ENCODE measurements at places on chromosomes 6 and 20.

- no peak for DNase-seq
Measured at GRCh38 chr6:170378502-170378901, 71.9 kb downstream of the FAM120B start.

DNA sequence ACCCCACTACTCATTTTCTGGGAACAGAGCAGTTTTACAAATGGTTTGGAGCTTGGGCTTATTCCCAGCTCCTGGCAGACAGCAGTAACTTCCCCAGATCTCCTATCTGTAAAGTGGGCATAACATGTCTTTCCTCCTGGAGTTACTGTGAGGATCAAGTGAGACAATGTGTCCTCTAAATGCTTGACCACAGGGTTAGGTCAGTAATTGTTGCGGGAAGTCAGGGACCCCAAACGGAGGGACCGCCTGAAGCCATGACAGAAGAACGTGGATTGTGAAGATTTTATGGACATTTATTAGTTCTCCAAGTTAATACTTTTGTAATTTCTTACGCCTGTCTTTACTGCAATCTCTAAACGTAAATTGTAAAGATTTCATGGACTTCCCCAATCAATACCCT is 15.3 kb upstream of the ZNFX1 start:
- DNase-seq = no peak

- no peak for DNase-seq
Measured at GRCh38 chr6:167846997-167847606, 20.4 kb downstream of the AFDN start.

DNA sequence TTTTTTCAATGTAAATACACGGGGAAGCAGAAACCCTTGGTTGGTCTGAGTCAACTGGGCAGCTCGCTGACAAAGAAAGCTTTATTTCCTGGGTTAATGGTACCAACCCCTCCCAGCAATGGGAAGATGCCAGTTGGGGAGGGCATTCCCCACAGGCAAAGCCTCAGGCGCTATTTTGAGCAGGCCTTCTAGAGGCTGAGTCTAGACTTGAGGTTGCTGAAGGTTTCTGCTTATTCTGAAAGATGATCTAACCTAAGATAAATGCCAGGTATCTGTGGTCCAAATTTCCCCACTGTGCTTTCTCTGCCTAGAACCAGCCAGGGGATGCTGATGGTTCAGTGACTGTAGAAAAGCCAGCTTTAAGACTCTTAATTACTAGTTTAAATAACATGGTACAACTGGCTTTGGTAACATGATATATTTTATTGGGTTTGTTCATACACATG is 172.5 kb upstream of the JARID2 start:
- DNase-seq = no peak

- DNase-seq = no peak
Measured at GRCh38 chr6:91608428-91608827, 1021.6 kb upstream of the MAP3K7 start.

DNA sequence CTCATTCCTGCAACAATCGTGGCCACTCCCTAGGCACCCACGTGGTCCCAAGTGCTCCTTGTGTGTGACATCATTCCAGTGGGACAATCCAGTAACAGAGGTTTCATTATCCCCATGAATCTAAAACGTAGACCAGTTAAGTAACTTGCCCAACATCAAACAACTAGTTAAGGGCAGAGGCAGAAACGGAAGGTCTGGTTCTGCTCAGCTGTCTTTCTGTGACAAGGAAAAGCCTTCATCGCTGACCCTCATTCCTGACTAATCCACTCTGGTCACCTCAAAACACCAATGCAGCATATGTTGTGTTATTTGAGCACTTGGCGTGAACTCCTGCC is 261.4 kb upstream of the JARID2 start:
- DNase-seq = no peak

DNA sequence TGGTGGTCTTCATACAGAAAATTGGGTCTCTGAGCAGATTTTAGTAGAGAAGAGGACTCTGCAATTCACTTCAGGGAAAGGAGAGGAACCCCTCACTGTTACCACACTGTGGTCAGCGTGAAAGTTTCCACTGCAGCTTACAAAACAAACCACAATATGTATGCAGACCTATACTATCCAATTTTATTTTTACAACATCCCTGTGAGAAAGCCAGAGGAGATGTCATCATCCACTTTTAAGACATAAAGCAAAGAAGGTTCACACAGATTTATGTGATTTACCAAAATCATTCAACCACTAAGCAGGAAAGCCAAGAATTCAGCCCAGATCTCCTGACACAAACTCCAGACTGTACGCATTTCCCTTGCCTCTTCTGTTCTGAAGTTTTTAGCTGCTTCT is 442.4 kb downstream of the FRK start:
- no peak for DNase-seq

- DNase-seq = no peak
Measured at GRCh38 chr20:45779011-45779915, 12.4 kb downstream of the WFDC3 start.

- no peak for DNase-seq
Measured at GRCh38 chr6:19369785-19370184, 467.4 kb upstream of the ID4 start.

- no peak for DNase-seq
Measured at GRCh38 chr6:38279423-38279822, 360.3 kb downstream of the BTBD9 start.

DNA sequence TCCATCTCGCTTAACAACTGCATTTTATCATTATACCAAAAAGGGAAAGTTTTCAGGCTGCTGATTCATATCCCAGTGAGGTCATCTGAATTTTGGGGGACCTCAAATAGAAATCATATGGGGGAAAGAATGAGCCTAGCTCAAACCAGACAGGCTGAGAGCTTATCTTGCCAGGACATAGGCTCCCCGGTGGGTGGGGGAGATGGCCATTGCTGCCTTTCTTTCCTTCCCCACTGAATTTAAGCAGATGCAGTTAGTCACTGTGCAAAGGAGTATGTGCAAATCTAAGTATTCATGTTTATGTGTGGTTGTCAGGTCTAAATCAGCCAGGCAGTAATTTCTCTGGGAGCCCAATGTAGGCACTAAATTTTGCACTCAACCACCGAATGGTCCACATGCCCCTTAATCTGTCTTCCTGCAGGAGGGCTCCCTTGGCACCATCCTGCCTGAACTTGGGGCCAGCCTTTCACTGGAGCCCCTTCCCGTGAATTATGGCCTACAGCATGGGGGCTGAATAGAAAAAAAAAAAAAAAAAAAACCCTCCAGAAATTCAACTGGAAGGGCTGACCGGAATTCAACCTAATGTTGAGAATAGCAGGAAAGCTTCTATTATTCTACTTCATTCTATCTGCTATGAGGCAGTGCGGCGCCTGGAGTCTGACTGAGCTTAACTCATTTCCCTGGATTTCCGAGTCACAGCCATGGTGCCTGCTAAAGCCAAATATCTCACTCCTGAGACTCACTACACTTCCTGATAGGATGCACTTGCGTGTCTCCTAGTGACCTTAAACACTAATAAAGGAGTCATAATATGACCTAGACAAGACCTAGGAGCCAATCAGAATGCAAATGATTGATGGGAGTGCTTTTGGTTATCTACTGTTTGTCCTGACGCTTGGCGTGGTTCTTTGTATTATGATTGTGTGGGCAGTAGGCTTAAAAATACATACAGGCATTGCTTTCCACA is 161.5 kb upstream of the HEY2 start:
- no peak for DNase-seq

GRCh38 chr6:43891072-43891870 is 121.3 kb downstream of the VEGFA start:
- DNase-seq = no peak

- DNase-seq = no peak
Measured at GRCh38 chr6:89522778-89523177, 89.8 kb downstream of the ANKRD6 start.

DNA sequence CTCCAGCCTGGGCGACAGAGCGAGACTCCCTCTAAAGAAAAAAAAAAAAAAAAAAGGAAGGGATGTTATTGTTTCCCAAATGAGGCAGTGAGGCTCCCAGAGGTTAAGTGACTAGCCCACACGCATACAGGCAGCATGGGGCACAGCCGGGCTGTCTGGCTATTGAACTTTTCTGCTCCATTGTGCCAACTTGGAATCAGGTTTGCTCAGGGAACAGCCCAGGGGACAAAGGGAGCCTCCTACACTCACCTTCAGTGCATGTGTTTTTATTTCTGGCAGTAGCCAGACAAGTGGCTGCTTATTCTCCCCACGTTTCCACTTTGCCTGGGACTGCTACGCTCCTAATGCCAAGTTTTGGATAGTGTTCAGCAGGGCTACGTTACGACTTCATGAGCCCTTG is 10.7 kb downstream of the ETV7 start:
- DNase-seq = no peak

GRCh38 chr6:130851026-130851425 is 23.8 kb downstream of the SMLR1 start:
- no peak for DNase-seq

DNA sequence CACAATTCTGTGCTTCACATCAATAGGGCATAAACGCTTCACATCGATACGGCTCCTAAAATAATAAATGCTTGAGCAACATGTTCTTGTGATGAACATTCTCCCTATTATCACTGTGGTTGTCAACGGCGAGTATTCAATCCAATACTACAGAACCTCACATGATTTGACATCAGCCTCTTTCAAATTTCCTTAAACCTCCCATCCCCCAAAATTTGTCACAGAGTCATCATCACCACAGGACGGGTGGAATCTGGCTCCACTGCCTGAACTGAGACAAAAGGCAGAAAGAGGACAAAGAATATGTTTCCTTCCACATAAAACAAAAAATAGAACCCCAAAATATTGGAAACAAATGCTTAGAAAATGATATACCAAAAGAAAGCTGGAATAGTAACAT is 7.3 kb downstream of the THEMIS start:
- no peak for DNase-seq

Measured in T-helper 1 cell (primary cell).